ENCODE measurements at places on chromosomes 6 and 20.

GRCh38 chr6:105644073-105644489 is 241.2 kb upstream of the PREP start:
- DNase-seq = no peak

GRCh38 chr6:131840936-131841583 is 33.2 kb downstream of the ENPP1 start:
- no peak for DNase-seq

- DNase-seq = no peak
These were observed 23.6 kb downstream of the PDSS2 start for GRCh38 chr6:107435798-107436197.

- peak; percentile 24 for DNase-seq
These were observed 167.4 kb downstream of the SASH1 start for GRCh38 chr6:148509800-148510581.

DNA sequence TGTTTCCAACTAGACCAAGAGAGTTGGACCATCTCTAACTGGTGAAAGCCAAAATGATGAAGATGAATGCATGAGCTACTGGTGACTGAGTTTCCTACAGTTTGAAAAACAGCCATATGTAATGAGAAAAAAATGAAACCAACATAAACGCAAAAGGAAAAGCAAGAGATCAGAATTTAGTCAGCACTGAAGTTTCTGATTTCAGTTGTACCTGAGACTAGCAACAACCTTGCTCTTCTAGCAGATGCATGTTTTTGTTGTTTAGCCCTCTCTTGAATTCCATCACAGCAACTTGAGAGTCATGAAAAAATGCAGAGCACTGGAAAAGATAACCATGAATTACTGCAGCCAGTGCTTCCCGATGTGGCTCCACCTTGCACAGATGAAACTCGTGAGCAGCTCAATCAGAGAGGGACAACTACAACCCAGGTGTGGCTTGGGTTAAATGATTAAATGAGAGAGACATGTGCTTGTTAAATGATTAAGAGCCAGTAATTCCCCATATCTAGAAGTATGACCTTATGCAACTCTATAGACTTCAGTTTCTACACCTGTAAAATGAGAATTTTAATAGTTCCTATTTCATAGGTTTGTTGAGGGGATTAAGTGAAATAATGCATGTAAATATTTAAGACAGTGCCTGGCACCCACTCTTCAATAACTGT is 104.8 kb downstream of the ELOVL4 start:
- no peak for DNase-seq

DNA sequence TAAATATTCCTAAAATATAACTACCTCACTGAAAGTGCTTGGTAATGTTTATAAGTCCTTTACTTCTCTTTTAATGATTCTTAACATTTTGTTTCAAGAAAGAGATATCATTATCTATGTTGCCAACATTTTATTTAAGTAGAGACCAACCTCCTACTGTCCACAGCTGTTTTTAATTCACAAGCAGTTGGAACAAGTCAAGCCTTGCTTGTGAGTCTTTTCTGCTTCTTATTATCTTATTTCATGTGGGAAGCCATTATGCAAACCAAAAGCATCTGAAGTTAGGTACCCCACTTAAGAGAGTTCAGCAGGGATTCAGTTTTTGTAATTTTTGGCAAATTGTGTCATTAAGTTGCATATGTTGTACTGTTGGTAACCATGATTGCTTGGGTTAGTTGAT is 1714.5 kb downstream of the GRIK2 start:
- DNase-seq = no peak

DNA sequence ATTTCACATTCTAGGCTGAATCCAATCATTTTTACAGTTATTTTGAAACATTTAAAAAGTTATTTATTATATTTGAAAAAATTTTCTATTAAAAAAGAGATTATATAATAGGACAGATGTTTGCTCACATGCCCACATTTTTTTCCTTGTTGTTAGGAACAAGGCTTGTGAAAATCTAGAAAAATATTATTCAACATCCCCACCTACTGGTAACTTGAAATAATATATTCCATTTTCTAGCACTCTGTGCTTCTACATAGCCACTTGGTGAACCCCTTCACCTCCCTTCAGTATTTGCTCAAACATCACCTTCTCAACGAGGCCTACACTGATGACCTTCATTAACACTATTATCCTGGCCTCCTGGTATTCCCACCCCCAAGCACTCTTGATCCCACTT is 18.3 kb upstream of the GPRC6A start:
- peak; percentile 4 for DNase-seq

DNA sequence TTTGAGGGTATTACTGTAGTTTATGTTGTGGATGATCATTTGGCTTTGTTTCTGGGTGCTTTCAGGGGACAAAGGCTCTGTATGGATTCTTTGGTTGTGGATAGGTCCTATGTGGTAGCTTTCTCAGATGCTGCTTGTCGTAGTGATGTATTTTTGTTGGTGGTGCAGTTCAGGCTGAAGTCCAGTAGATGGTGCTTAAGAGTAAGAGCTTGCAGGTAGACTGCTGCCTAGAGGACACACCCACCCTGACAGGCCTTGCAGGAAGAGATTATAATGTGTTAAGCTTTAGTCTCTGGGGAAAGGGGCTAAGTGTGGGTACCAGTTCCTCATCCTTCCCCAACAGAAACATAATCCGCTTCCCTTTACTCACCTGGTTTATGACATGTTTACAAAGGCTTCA is 62.6 kb upstream of the ADGRB3 start:
- peak; percentile 8 for DNase-seq

DNA sequence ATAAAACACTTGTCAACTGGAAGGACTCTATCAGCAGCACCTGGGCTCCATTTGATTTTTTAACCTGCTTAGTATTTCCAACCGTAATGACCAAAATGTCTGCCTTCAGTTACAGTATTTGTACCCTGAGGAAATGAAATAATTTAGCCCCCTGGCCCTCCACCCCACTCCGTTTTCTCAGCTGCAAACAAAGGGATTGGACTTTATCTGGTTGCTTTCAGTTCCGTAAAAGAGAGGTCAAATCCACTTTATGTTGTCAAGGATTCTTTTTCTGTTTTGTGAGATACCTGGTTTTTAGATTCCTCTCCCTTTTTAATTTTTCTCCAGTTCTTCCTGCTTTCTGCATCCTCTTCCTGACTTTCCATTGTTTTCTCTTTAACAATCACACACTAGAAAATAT is 64.4 kb upstream of the BMP2 start:
- DNase-seq = no peak

DNA sequence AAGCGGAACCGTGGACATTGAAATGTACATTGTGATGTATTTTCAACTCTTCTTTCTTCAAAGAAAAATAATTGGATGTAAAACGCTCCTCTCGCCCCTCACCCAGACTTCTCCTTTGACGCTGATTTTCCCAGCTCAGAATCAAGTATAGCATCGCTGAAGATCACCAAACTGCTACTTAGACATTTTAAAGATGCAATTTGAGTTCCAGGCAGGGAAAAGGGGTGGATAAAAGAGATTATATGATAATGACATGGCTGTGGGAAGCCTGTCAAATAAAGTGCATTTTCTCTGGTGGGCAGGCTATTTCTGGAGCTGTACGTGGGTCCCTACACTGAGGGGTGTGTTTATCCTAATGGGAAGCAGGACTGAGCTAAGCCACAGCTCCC is 240.4 kb downstream of the CDC5L start:
- DNase-seq = no peak

DNA sequence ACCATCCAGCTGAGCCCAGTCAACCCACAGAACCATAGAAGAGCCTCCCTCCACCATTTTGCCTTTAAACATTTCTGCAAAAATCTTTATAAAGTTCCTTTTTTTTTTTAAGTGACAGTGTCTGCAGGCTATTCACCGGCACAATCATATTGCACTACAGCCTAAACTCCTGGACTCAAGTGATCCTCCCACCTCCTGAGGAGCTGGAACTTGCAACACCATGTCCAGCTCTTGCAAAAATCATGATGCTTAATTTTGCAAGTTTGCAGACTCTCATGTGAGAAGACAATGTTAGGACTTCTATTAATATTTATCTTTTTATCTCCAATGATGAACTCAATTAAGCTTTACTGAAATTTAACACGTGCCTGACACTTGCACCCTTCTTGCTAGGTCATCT is 88.8 kb downstream of the INSM1 start:
- no peak for DNase-seq
